Stimulated activated CD4-positive, alpha-beta T cell treated with anti-CD3 and anti-CD28 coated beads, Interleukin-12 subunit alpha, Interleukin-12 subunit beta, amount 100 ng/mL, for 48 hours (primary cell): ENCODE measurements at places on chromosomes 12 and 14.

DNA sequence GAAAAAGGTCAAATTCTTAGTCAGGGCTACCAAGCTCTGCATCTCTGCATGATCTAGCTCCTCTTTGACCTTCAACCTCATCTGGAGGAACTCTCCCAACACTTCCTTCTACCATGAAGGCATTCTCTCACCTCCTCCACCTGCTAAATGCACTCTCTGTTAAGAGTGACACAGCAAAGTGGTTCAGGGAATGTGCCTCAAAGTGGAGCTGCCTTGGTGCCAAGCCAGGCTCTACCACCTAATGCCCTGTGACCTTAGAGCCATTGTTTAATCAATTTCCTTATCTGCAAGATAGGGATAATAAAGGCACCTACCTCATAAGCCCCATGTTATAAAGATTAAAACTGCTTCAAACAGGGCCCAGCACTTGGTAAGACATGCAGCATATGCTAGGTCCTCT is 236.7 kb downstream of the ANO2 start:
- DNase-seq, result no peak

GRCh38 chr12:111445726-111446581 is 40.2 kb downstream of the SH2B3 start:
- DNase-seq, result no peak

DNA sequence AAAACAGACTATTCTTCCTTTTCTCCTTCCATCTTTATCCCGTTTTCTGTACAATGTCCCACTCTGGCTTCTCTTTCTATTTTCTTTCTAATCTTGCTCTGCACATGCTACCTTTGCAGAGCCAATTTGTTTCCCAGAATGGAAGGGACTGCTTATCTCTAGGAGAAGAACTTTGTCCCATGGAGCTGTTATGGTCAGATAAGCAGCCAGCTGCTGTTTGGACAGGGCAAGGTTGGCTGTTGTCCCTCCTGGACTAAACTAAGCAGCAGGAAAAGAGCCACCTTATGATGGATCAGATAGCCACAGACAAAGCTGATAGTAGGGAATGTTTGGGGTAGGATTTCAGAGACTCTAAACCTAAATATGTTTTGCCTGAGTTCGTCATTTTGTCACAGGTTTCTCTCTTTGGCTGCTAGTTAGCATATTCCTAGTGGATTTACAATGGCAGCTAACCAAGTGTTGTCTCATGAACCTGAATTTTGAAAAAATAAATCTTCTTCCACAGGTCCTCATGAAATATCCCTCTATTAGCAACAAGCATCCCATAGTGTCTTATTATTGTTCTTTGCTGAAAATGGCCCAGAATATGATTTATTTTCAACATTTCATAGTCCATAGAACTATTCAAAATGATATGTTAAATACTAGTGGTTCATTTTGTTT is 262.8 kb downstream of the SLC16A7 start:
- DNase-seq, result no peak

DNA sequence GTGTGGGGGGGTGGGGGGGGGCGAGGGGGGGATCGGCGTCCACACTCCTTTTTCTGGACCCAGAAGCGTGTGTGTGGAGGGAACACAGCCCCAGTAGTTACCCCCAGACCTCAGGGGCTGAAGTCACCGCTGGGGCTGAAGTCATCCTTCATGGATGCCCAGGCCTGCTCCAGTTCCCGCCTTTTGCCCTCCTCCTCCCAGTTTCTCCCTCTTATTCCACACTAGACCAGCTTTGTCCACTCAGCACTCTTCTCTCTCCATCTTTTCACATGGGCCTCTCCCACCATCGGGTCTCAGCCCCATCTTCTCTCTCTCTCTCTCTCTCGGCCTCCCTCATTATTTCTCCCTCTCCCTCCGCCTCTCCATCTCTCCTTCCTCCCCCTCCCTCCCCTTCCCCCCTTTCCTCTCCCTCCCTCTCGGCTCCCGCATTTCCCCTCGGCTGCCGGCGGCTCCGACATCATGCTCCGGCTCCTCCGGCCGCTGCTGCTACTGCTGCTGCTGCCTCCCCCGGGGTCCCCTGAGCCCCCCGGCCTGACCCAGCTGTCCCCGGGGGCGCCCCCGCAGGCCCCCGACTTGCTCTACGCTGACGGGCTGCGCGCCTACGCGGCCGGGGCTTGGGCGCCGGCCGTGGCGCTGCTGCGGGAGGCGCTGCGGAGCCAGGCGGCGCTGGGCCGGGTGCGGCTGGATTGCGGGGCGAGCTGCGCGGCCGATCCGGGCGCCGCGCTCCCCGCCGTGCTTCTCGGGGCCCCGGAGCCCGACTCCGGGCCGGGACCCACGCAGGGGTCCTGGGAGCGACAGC is at the start of gene P3H3:
P3H3 (plus strand) TSS at position 426 of the 799 bp plus-strand sequence; CDS start at position 460, 34 bp downstream.
- no peak for DNase-seq

DNA sequence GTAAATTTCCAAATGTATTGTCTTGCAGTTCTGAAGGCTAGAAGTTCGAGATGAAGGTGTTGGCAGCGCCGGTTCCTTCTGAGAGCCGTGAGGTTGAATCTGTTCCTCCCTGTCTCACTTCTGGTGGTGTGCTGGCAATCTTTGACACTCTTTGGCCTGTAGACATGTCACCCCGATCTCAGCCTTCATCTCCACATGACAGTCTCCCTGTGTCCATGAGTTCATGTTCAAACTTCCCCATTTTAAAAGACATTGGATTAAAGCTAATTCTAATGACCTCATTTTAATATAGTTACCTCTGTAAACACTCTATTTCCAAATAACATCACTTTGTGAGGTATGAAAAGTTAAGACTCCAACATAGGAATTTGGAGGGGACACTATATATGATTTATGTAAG is 4.1 kb upstream of the RBM19 start:
- no peak for DNase-seq

GRCh38 chr14:53409289-53409688 is 256.2 kb upstream of the DDHD1 start:
- DNase-seq, result no peak

GRCh38 chr12:31685801-31686200 is 26.3 kb downstream of the ETFBKMT start:
- no peak for DNase-seq

- DNase-seq, result no peak
Observed at GRCh38 chr14:57171363-57171762, 97.3 kb downstream of the EXOC5 start.

DNA sequence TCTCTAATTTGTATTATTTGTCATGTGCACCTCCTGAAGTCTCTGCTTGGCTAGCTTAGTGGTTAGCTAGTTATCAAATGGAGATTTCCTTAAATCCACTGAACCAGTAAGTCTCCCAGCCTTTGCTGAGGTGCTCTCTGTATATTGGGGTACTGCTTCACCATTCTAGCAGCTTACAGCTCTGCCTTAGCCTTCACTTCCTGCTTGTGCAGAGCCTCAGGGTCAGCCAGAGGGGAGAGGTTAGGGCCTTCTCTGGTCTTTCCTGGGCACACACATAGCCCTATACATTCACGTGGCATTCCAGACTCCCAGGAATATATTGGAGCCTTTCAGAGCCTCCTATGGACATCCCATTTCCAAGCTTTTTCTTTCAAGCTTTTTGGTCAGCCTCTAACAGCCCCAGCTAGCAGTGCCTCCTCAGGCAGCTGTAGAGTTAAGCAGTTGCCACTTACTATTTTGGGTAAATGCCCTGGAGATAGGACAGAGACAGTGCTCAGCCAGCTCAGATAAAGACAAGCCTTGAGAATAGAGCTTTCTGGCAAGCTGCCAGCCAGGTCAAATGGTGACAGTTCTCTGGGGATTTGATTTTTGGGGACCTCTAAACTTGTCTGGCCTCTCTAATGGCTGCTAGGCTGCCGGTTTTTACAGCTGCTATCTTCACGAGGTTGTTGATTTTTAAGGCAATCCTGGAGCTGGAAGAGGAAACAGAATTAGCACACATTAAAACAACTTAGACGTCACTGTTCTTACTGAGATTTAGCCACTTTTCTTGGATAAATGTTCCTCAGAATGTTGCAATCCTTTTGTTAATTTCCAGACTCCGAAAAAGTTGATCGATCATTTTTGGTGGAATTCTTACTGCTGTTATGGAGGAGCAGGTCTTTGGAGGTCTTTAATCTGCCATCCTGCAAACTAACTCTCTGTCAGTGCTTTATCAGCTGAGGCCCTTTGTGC is 32.9 kb downstream of the FBXW8 start:
- DNase-seq, result no peak

DNA sequence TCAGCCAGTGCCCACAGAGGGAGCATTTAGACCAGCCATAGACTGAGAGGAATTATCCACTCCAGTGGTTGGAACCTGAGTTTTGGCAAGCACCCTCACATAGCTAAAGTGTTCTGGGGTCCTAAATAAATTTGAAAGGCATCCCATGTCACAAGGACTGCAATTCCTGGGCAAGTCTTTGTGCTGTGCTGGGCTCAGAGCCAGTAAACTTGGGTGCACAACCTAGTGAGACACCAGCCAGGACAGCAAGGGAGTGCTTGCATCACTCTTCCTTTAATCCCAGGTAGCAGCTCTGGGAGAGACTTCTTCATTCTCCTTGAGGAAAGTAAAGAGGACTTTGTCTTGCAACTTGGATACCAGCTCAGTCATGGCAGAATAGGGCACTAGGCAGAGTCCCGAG is 142.0 kb upstream of the FSCB start:
- no peak for DNase-seq

DNA sequence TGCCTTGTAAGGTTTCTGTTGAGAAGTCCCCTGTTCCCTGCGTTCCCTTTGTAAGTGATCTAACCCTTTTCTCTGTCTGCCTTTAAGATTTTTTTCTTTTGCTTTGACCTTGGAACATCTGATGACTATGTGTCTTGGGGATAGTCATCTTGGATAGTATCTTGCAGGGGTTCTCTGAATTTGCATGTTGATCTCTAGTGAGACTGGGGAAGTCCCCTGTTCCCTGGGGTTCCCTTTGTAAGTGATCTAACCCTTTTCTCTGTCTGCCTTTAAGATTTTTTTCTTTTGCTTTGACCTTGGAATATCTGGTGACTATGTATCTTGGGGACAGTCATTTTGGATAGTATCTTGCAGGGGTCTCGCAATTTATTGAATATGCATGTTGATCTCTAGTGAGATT is 38.2 kb upstream of the TMX1 start:
- no peak for DNase-seq

DNA sequence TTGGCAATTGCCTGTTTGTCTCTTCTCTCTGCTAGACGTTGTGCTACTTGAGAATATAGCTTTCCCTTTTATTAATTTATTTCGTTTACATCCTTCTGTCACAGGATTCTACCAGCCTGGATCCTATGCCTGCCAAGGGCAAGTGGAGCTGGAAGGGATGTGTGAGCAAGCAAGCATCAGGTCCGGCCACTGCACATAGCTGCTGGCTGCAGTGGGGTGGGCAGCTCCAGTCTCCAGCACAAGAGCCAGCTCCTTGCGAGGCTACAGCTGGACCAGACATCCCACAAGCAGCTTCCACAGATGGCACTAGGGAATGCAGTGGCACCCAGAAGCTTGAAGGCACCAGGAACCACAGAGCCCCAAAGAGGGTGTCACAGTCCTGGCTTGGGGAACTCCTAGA is 225.0 kb downstream of the KCNC2 start:
- DNase-seq, result no peak

GRCh38 chr14:56949828-56950227 is 139.5 kb upstream of the OTX2 start:
- DNase-seq, result no peak

GRCh38 chr12:110002676-110003515 is 3.7 kb downstream of the ANKRD13A start:
- no peak for DNase-seq

- DNase-seq, result no peak
Observed at GRCh38 chr12:101745481-101745880, 6.2 kb upstream of the SYCP3 start.

GRCh38 chr14:88168498-88169165 is 154.4 kb downstream of the KCNK10 start:
- DNase-seq, result peak; percentile 25

GRCh38 chr12:64170024-64170423 is 52.1 kb downstream of the KICS2 start:
- DNase-seq, result no peak

DNA sequence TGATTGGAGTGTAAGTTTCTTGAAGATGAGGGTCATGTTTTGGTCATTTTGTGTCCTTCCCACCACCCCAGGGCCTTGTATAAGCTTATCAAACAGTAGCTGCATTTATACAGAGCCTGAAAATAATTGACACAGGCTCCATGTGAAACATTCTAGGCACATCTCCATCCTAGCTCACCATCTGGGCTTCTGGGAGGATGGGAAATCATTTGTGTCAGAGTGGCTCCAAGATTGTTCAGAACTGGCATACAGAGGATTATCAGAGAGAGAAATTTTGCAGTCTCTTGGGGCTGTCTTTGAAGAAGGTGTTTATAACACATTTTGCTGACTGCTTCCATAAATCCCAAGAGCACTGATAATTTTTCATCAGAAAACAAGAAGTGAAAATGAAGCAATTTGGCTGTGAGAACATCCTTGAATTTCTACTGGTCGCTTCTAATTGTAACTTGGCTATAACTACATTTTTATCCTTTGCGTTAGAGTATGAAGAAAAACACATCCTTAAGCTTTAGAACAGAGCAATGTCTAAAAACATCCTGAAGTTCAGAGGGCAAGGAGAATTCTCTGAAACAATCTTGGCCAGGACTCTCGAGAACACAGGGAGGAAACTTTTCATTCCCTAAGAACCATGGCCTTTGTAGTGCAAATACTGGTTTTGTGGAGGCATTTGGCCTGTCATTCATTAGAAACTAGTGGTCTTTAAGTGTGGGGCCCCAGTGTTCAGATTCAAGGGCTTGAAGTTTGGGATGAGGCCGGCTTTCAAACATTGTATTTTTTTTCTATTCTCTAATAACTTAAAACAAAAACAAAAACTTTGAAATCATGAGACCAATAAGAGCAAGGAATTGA is 151.1 kb downstream of the DACT1 start:
- no peak for DNase-seq

DNA sequence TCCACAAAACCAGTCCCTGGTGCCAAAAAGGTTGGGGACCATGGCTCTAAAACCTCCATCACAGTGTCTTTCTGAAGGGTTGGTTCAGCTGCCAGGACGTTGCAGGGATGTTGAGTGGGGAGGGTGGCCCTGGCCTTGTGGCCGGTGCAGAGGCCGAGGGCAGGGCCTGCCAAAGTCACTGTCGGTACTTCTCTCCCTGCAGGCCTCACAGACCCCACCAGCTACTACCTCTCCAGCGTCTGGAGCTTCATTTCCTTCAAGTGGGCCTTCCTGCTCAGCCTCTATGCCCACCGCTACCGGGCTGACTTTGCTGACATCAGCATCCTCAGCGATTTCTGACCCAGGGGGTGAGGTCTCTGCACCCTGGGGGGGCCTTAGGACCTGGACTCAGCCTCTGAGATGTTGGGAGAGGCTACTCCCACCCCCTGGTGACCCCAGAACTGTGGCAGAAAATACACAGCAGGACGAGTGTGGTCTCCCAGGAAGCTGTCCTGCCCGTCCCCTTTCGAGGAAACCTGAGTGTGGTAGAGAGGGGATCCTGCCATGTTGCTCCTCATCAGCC is 7.0 kb downstream of the SLC48A1 start:
- no peak for DNase-seq

DNA sequence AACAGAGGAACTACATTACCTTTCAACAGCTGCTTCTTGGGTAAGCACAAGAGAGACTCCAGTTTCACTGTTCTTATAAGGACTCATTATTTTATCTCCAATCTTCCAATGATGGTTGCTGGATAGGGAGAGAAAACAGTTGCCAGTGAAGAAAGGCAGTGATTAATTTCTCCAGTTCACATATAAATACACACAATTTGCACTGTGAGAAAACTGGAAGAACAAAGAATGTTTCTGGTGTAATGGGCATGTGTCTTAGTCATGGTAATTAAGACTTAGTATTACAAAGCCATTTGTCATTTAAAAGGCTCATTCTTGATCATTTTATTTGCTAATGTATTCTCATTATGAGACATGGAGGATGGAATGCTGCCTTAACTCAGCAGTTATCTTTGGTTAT is 78.0 kb upstream of the FAR2 start:
- DNase-seq, result no peak
